ENCODE measurements at places on chromosomes 2 and 18.

- DNase-seq, result no peak
These were observed 4.9 kb upstream of the PPM1B start for GRCh38 chr2:44163777-44164176.

DNA sequence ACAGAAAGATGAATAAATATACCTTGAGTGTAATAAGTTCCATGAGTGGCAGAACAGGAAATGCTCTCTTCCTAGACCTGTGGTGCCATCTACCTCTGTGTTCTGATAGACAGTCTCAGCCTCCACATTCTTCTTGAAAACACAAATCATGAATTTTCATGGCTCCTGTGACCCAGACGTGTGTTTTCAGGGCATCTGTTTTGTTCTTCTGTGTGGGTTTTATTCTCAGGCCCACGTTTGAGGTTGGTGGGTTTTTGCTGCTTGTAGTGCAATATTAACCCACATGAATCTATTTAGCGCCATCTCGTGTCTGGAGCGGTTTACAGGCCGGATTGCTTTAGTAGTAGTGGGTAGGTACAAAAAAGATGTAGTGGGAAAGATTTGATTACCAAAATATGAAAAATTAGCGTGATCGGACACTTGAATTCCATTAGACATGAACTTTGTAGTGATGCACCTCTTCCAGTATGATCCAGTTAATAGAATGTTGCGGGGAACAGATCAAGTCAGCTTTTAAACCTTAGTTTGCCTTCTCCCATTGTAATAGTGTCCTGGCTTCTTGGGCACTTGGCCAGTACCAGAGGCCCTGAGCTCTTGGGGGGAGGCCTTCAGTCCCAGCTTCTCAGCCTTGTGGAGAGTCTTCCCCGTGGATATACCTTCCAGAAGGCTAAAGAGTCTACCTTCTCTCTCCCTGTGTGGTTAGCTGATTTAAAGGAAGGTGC is 256.5 kb downstream of the TPGS2 start:
- no peak for DNase-seq

DNA sequence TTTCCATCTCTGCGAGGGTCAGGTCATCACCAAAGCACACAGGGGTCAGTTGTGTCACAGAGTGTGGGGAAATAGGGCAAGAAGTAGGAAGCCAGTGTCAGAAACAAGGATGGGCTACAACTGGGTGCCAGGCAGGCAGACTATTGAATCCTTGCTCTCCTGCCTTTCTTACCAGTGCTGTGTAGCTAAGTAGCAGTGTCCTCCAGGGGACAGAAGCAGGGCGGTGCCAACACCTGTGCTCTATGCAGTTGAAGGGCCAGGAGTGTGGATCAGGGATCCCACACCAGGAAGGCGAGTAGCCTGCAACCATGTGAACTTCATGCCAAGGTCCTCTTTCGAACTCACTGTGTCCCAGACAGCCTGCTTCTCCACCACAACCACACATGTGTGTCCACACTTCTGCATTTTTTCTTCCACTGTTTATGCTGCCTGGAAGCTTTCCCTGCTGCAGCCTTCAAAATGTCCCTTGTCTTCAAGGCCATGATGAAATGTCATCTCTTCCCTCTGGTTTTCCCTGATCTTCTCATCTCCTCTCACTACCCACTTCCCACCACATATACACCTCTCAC is 25.4 kb upstream of the REG3G start:
- DNase-seq, result no peak

GRCh38 chr18:2978661-2979106 is 34.3 kb downstream of the LPIN2 start:
- DNase-seq, result no peak

- DNase-seq, result no peak
These were observed 56.2 kb upstream of the ID2 start for GRCh38 chr2:8625399-8626300.

DNA sequence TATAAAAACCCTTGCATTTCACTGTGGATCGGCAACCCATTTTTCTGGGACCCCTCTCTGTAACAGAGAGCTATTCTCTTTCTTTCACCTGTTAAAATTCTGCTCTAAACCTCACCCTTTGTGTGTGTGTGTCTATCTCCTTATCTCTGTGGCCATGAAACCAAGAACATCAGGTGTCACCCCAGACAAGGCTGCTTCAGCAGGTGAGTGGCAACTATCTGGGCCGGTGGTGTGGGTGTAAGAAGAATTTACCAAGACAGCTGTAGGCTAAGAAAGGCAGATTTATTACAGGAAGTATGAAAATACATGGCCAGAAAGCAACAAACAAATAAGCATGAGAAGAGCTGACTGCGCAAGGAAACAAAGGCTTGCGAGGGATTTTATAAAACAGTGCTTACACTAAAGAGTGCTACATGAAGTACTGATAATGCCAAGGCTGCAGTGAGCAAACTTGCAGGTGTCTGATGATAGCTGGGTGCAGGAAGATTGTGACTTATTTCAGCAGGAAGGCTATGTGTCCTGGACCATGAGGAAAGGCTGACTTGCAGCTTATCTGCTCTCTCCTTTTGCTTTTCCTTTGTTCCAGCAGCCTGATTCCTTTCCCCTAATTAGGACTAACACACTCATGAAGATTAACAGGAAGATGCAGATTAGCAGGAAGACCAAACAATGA is 421.1 kb downstream of the PTH2R start:
- DNase-seq, result no peak

DNA sequence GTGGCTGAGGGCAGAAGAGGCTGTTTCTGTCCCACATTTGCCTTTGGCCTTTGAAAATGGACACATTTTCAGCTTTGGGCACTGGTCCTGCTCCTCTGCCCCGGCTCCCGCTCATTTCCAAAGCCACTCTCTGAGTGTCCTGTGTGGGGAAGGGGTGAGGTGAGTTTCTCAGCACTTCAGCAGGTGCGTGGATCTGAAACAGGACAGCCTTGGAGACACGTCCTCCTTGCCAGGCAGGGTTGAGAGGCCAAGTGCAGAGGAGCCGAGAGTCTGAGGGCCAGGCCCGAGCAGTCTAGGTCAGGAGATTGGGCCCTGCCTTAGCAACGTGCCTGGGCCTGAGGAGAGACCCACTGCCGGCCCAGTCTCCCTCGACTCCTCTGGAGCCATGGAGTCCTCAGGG is 21.9 kb upstream of the ALPI start:
- DNase-seq, result no peak

DNA sequence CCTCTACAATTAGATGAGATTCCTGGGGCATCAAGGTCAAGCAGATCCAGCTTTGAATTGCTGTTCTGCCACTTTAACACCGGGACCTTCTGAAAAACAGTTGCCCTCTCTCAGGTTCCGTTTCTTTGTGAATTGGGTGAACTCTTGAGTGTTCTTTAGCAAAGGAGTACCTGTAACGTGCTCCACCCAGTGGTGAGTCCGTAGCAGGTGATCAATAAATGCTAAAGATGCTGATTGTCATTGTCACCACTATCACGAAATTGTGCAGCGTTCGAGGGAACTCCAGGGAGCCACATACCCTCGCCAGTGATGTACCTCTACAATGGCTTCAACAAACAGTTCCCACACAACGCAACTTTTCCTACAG is 81.9 kb downstream of the TCF7L1 start:
- DNase-seq, result no peak

- DNase-seq, result no peak
These were observed 244.1 kb upstream of the MYT1L start for GRCh38 chr2:2575181-2575577.

DNA sequence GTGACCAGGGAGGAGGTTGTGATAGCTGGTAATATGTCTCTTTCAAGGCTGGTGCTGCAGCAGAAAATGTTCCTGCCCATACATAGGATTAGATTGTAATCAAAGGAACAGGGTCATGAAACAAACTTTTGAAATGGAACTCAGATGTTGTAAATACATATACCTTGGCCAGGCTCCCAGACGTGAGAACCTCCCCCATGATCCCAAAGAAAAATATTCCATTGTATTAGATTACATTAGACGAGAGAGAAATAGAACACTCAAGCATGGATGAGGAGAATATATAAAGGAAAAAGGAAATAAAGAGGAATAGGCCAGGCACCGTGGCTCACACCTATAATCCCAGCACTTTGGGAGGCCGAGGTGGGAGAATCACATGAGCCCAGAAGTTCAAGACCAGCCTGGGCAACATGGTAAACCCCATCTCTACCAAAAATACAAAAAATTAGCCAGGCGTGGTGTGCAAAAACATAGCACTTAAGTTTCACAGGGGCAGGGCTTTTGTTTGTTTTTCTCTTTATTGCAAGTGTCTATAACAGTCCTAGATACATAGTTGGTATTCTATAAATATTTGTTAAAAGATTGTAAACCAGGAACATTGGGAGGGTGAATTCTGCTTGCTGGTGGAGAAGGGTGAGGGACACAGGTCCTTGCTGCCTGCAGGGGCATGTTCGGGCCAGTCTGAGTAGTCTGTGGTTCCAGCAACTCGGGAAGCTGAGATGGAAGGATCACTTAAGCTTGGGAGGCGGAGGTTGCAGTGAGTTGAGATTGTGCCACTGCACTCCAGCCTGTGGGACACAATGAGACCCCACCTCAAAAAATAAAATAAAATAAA is 52.8 kb downstream of the RPL37A start:
- DNase-seq, result no peak

GRCh38 chr2:127039387-127040031 is 67.4 kb downstream of the BIN1 start:
- DNase-seq, result no peak

GRCh38 chr2:165513479-165513878 is 44.0 kb downstream of the CSRNP3 start:
- DNase-seq, result no peak

DNA sequence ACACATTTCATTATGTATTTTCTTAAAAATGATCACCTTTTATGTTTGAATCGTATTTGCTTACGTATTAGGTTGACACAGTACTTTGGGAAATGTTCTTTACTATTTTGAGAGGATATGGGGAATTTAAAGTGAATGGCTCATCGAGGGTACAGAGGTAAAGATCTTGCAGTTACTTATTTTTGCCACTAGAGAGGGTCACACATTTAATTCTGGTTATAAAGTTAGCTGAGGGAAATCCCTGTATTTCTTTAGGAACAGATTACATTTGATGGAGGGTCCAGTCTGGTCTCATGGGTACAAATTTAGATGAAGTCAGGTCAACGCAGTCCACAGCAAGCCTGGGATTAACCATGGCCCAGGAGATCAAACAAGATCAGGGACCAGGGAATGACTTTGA is 24.5 kb downstream of the DYNC2LI1 start:
- DNase-seq, result no peak

DNA sequence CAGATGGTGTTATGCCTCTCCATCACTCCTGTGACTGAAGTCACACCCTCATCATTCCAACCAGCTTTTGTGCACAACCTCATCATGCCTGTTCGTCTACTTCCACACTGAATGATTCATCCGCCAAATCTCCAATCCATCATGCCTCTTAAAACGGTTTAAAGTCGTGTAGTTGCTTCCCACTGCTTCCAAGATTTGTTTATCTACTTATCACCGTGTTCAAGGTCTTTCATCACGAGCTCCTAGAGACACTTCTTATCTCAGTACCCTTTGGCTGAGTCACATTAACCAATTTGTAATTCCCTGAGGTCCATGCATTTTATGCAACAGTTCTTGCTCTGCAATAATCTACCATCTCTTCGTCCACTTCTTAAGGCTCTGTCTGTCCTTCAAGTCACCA is 592.3 kb upstream of the ID2 start:
- no peak for DNase-seq

DNA sequence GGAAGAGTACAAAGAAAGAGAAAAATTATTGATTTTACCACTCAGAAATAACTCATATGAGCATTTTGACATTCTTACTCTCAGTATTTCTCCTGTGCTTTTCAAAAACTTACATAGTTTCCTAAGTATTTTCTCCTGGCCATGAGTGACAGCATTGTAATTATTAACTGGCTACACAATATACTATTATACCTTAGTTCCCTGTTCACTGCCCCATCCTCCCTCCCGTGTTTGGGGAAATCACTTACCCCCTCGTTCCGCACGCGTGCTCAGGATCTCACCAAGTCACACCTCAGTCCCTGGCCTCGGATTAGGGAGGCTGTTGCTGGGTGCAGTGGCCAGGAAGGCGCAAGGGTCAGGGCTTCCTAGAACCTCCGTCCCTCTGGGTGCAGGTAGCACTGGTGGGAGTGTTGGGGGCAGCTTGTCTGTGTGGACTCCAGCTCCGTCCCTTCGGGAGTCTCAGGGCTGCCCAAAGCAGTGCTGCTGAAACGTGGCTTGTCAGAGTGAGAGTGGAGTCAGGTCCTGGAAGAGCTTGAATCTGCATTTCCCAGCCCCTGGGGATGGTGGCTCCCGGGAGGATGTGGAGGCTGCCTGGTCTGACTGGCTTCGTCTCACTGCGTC is 23.2 kb downstream of the ATG4B start:
- DNase-seq, result no peak

GRCh38 chr18:36281936-36282335 is 15.6 kb upstream of the FHOD3 start:
- DNase-seq, result no peak

DNA sequence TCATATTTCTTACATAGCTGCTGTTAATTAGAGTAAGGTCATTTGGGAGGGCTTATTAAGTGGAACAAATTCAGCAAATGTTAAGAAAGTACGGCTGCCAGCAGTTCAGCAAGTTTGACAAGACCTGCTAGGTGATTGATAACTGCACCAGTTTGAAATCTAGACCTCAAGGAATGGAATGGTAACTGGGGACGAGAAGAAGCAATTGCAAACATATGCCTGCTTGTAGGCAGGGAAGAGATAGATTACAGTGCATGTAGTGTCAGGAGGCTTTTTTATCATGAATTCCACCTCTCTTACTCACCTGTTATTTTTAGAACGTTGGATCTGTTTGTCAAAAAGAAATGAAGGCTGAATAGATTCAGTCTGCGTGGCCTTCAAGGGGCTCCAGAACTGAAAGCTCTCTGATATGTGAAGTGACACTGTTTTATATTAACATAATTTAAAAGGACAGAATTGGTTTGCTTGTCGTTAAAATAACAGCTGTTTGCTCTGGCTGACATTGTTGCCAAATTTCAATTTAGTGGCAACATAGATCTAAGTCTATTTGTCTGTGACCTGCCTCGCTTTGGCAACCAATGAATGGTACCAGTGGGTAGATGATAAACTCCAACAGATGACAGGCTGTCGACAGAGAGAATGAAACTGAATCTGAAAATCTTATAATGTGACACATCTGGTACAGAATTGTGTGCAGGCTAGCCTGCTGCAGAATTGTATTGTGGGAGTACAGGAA is 199.3 kb downstream of the ZNF407 start:
- no peak for DNase-seq

- no peak for DNase-seq
These were observed 148.3 kb downstream of the KLHL29 start for GRCh38 chr2:23533338-23533695.

- DNase-seq, result no peak
These were observed 94.2 kb downstream of the GULP1 start for GRCh38 chr2:188385857-188386256.

- DNase-seq, result no peak
These were observed 353.7 kb downstream of the RAD51AP2 start for GRCh38 chr2:17164550-17164949.

GRCh38 chr18:52325997-52326396 is 14.0 kb upstream of the DCC start:
- no peak for DNase-seq

- no peak for DNase-seq
These were observed 4.0 kb upstream of the RND3 start for GRCh38 chr2:150491430-150491829.

All from stimulated activated CD4-positive, alpha-beta T cell treated with anti-CD3 and anti-CD28 coated beads, Interleukin-2, amount 100 ng/mL, for 4 hours (primary cell).